ENCODE measurements at places on chromosomes 1 and 21.

DNA sequence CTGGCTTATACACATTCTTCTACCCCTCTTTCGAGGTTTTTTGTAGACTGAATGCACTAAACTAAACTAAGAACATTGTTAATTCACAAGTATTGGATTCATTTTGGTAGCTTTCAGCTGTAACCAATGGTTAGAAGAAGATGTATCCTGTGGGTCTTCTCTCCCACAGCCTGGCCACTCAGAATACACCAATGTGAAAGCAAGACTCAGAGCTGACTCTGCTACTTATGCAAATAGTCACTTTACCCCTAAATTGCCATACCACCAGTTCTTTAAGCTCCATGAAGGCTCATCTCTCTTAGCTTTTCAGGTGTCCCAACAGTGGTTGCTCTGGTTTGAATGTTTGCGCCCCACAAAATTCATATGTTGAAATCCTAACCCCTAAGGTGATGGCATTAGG, 60.1 kb downstream of the RGS13 start:
- no peak for DNase-seq

- no peak for DNase-seq
These were observed 92.2 kb downstream of the DYRK1A start for GRCh38 chr21:37458669-37459276.

GRCh38 chr1:88979749-88980116, 12.7 kb downstream of the KYAT3 start:
- DNase-seq: no peak

- DNase-seq: no peak
These were observed 69.7 kb upstream of the ADAM30 start for GRCh38 chr1:119966020-119966419.

- no peak for DNase-seq
These were observed 76.6 kb downstream of the NOS1AP start for GRCh38 chr1:162145966-162146696.

- no peak for DNase-seq
These were observed 1.2 kb downstream of the TNFRSF8 start for GRCh38 chr1:12064073-12064969.

DNA sequence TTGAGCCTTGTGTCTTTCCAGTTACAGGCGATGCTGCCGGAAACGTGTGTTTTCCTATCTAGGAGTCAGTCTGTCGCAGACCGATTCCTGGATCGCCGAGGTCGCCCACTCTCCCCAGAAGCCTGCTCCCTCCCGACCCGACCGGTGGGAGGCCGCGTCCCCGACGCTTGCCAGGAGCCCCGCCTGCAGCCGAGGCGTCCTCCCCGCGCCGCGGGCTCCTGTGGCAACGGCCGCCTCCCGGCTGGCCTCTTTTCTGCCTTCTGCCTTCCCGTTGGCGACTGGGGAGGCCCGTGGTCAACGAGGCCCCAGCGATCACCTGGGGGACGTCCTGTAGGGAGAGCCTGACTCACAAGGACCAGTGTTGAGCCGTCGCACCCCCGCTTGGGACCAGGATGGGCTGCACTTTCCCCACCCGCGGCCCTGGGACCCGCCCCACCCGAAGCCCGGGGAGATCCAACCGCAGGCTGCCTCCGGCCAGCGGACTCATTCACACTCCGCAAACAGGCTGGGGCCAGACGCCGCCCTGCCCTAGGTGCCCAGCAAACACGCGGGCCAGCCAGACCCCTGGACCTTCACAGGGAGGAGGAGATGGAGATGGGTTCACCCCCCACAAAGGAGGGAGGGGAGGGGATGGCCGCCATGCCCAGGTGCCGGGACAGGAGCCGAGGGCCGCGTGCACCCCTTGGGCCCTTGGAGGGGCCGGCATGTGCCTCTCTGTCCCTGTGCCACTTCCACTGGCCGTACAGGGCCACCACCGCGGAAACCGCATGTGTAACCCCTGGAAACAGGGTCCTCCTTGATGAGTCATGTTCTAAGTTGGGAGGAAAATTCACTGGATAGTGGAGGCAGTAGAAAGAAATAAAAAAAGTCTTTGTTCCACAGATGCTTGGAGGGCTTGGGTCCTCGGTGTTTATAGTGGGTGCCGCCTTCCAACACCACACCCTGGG, 7.2 kb upstream of the COL6A1 start:
- no peak for DNase-seq
